ENCODE measurements at places on chromosomes 6 and 20.

DNA sequence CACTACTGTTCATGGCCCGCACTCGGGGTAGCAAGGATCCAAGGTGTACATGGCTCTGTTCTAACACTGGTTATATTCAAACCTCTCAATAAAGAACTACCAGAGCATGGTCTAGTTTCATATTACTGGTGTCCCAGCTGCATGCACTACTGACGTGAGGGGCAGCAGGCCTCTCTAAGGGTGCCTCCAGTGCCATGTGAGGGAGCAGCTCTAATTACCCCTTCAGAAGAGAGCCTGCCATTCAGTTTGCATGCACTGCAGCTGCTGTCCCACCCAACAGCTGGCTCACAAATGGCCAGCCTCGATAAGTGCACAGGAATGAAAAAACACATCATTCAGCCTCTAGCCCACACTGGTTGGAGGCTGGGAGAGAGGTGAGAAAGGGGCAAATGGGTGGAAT is 85.2 kb downstream of the SMLR1 start:
- DNase-seq: no peak

DNA sequence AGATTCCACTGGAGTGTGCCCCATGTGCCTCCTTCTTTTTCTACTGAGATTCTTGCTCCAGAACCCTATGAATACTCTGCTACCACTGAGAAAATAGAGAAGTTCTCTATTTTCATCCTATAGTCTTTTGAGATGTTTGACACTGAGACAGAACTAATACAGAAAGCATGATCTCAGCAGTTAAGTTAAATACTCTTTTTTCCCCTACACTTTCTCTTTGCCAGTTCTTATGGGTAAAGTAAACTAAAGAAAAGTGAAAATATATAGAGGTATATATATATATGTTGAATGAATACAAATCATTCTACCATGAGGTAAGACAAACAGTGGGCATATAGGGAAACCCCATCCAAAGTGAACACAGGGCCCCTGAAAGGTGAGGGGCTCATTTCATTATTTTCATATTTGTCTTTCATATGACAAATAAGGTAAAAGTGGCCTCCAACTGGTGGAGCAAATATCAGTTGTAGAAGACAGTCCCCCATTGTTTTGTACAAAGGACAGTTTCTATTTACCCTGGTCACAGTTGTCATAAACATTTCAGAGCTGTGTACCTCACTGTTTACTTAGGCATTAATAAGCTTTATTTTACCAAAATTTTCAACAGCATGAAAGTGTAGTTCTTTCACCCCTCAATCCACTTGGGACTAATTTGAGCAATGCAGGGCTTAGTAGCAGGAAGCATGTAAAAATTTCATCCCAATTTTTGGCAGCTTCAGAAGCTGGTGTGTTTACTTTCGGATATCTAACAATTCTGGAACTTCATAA is 188.3 kb upstream of the MARCKS start:
- DNase-seq: no peak

DNA sequence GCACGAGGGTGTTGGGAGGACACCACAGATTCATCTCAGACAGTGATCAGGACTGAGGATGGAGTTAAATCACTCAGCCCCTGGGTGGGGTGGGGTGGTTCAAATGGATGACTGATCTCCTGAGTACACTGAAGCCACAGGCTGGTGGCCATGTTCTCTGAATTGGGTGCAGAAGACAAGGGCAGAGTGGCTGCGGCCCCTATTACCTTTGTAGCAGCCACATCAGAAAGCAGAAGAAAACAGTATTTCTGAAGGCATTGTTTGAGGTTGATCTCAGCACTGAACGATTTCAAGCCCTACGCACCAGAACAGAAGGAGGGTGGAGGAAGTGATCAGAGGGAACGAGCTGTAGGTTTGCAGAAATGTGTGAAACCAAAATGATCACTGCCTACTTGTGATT is 71.6 kb downstream of the SH3BGRL2 start:
- no peak for DNase-seq

DNA sequence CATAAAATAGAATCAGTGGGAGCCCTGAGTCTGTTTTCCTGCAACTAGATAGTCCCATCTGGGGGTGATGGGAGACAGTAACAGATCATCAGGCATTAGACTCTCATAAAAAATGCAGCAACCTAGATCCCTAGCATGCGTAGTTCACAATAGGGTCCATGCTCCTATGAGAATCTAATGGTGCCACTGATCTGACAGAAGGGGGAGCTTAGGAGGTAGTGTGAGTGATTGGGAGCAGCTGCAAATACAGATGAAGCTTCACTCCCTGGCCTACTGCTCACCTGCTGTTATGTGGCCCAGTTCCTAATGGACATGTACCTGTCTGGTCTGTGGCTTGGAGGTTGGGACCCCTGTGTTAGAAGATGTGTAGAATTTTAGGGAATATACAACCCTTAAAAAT is 904.5 kb upstream of the EPHA7 start:
- no peak for DNase-seq

- DNase-seq: no peak
Observed at GRCh38 chr6:154491567-154492470, 18.7 kb downstream of the CNKSR3 start.

DNA sequence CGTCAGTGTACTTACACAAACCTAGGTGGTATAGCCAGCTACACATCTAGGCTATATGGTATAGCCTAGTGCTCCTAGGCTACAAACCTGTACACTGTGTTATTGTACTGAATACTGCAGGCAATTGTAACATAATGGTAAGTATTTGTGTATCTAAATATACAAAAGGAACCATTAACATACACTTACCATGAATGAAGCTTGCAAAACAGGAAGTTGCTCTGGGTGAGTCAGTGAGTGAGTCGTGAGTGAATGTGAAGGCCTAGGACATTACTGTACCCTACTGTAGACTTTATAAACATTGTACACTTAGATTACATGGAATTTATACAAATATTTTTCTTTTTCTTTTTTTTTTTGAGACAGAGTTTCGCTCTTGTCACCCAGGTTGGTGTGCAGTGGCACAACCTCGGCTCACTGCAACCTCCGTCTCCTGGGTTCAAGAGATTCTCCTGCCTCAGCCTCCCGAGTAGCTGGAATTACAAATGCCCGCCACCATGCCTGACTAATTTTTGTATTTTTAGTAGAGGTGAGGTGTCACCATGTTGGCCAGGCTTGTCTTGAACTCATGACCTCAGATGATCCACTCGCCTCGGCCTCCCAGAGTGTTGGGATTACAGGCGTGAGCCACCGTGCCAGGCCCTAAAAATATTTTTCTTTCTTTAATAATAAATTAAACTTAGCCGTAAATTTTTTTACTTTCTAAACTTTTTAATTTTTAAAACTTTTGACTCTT is 15.4 kb upstream of the KIAA1755 start:
- no peak for DNase-seq
